Activated T-helper 1 cell treated with anti-CD3 and anti-CD28 coated beads, Interleukin-12 subunit alpha, Interleukin-12 subunit beta, Interleukin-2, Interleukin-4 antibody, amounts not matched to agents 30 ng/mL and 10 ng/mL and 1 ng/mL, durations not matched to agents 14 hours and 24 hours and 36 hours (primary cell): ENCODE measurements at places on chromosomes 6 and 20.

GRCh38 chr6:23535101-23535500 is 590.9 kb upstream of the NRSN1 start:
- H3K27ac ChIP-seq, result no peak overlapping the region
- DNase-seq, result no peak
- no peaks in the 10 kb centered on the region for H3K4me1 ChIP-seq
- no peaks in the 10 kb centered on the region for H3K27me3 ChIP-seq
- H3K4me3 ChIP-seq, result no peak overlapping the region

- H3K4me3 ChIP-seq, result peak within 1 kb of the TSS; percentile 83
- no peak within 1 kb of the TSS for H3K27ac ChIP-seq
- DNase-seq, result peak; percentile 55
- H3K4me1 ChIP-seq, result peaks cover 16% of the 10 kb centered on the region
- H3K27me3 ChIP-seq, result peaks cover 22% of the 10 kb centered on the region
These were observed at the start of gene ULBP3 for GRCh38 chr6:150068720-150069648. ULBP3 (minus strand) TSS chr6:150069121; CDS start chr6:150069066, 55 bp downstream.

DNA sequence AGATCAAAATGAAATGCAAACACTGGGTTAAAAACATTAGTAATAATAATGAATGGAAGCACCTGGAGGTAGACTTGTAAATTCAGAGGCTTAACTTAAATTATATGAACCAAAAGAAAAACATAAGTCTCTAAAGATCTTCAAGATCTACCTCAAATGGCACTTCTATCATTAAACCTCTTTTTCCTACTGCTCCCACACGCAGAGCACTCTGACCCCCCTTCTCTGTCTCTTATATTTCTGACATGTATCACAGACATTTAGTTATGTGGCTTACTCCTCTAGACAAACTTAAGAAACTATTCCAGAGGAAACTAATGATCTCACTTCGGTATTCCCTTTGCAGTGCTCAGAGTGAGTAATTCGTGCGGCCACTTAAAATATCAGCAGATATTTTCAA is 1.1 kb downstream of the TBC1D32 start:
- peak overlapping the region; percentile 5 for H3K27ac ChIP-seq
- peaks cover 3% of the 10 kb centered on the region for H3K27me3 ChIP-seq
- H3K4me3 ChIP-seq, result peak overlapping the region; percentile 95
- H3K36me3 ChIP-seq, result no peaks in the 10 kb centered on the region
- DNase-seq, result no peak
- H3K4me1 ChIP-seq, result peaks cover 31% of the 10 kb centered on the region

DNA sequence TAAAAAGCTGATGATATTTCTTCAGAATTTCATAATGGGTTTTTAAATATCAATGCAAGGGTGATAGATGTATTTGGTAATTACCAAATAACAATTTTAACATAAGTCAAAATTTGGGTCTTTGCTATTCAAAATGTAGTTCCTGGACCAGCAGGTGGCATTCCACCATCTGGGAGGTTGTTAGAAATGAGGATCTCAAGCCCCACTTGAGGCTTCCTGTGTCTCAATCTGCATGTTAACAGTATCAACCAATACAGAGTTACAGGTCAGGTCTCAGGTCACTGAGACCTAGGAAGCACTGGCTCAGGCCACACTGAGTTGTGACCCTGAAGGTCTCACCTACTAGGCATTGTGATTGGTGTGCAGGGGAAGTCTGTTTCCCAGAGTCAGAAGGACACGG is 57.2 kb upstream of the MTRF1L start:
- H3K36me3 ChIP-seq, result no peaks in the 10 kb centered on the region
- no peak for DNase-seq
- no peak overlapping the region for H3K27ac ChIP-seq
- H3K27me3 ChIP-seq, result no peaks in the 10 kb centered on the region
- H3K4me1 ChIP-seq, result no peaks in the 10 kb centered on the region

DNA sequence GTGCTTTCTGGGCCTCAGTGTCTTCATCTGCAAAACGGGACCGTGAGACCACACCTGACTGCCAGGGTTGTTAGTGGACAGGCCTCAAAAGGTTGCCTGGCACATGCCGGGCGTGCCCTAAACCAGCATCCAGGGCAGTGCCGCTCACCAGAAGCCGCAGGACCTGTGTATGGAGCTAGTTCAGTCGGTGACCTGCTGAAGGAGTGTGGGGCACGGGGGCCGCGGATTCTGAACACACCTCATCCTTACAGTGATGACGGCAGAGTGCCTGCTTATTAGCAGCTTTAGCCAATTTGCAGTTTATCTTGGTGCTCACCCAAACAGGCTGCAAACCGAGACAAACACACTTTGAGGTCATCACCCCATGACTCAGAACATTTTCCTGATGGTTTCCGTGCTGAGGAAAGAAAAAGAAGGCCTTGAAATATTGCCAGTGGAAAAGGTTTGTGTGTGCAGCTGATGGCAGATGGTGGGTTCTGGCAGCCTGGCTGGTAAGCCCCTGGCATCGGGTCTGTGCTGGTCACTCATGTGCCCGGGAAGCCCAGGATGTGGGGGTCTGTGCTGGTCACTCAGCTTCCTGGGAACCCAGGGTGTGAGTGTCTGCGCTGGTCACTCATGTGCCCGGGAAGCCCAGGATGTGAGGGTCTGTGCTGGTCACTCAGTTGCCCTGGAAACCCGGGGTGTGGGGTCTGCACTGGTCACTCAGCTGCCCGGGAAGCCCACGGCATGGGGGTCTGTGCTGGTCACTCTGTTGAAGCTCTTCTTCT is 153.8 kb downstream of the ERMARD start:
- no peak overlapping the region for H3K27ac ChIP-seq
- H3K4me1 ChIP-seq, result no peaks in the 10 kb centered on the region
- H3K4me3 ChIP-seq, result no peak overlapping the region

DNA sequence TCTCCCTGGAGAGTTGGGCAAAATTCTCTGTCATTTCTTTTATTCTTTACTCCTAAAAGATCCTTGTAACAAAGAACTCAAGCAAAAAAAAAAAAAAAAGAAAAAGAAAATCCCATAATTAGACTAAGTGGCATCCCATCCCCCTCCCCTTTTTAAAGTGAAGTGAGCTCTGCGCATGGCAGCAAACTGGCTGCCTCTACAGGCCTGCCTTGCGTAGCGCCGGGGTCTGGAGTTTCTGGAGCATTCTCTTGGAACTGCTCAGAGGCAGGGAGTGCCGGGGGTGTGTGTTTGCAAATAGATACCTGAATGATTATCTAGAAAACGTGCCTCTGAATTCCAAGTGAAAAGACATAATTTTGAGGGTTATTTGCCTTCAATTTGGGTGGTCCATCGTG is 48.1 kb downstream of the FOXC1 start:
- no peak overlapping the region for H3K27ac ChIP-seq
- H3K4me1 ChIP-seq, result no peaks in the 10 kb centered on the region
- no peaks in the 10 kb centered on the region for H3K27me3 ChIP-seq
- H3K36me3 ChIP-seq, result no peaks in the 10 kb centered on the region
- DNase-seq, result no peak

- DNase-seq, result no peak
- H3K36me3 ChIP-seq, result no peaks in the 10 kb centered on the region
- peaks cover 2% of the 10 kb centered on the region for H3K27me3 ChIP-seq
- no peak overlapping the region for H3K27ac ChIP-seq
These were observed 18.6 kb upstream of the GGTLC1 start for GRCh38 chr20:24007073-24007595.

GRCh38 chr20:10647471-10647870 is 26.3 kb downstream of the JAG1 start:
- no peak for DNase-seq
- H3K36me3 ChIP-seq, result no peaks in the 10 kb centered on the region
- peaks cover 5% of the 10 kb centered on the region for H3K4me1 ChIP-seq
- H3K27me3 ChIP-seq, result peaks cover 2% of the 10 kb centered on the region
- H3K27ac ChIP-seq, result no peak overlapping the region
- H3K4me3 ChIP-seq, result no peak overlapping the region

- no peak overlapping the region for H3K4me3 ChIP-seq
- H3K27me3 ChIP-seq, result no peaks in the 10 kb centered on the region
- DNase-seq, result no peak
- peaks cover 21% of the 10 kb centered on the region for H3K4me1 ChIP-seq
- H3K27ac ChIP-seq, result no peak overlapping the region
These were observed 183.9 kb upstream of the JARID2 start for GRCh38 chr6:15061908-15062515.

GRCh38 chr20:37757550-37757949 is 63.7 kb downstream of the CTNNBL1 start:
- H3K27ac ChIP-seq, result no peak overlapping the region
- H3K36me3 ChIP-seq, result peaks cover 16% of the 10 kb centered on the region

DNA sequence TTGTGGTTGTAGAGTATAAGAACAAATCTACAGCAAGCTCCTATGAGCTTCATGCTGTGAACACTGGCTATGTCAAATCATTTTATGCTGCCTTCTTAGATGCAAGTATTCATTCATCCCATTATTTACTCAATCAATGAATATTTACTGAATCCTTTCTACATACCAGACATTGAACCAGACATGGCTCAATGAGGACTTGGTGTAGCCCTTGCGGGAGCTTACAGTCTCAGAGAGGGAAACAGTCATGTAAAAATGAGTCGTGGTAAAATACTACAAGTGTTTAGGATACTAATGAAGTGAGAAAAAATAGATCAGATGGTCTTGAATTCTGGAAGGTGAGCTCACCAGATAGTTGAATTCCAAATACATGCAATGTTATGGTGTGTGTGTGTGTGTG is 44.8 kb upstream of the ENPP1 start:
- DNase-seq, result no peak
- H3K4me3 ChIP-seq, result no peak overlapping the region
- no peaks in the 10 kb centered on the region for H3K36me3 ChIP-seq
- no peaks in the 10 kb centered on the region for H3K4me1 ChIP-seq

DNA sequence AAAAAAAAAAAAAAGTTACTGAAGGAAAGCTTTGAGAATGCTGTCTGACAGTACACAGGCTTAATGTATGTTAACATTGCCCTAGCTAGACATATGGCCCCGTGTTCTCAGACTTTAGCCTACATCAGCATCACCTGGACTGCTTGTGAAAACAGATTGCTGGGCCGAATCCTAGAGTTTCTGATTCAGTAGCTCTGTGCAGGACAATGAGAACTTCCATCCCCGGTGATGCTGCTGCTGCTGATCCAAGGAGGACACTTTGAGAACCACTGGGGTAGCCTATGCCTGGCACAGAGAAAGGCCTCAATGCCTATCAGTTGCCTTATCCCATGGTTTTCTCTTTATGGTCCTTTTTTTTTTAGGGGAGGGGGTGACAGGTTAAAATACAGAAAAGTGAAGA is 1.6 kb downstream of the HCK start:
- no peak overlapping the region for H3K27ac ChIP-seq
- H3K4me1 ChIP-seq, result peaks cover 17% of the 10 kb centered on the region
- peaks cover 54% of the 10 kb centered on the region for H3K27me3 ChIP-seq
- no peaks in the 10 kb centered on the region for H3K36me3 ChIP-seq
- no peak for DNase-seq

GRCh38 chr6:28211840-28212509 is 13.1 kb upstream of the ZSCAN9 start:
- peaks cover 43% of the 10 kb centered on the region for H3K4me1 ChIP-seq
- peaks cover 2% of the 10 kb centered on the region for H3K36me3 ChIP-seq
- no peak for DNase-seq
- peak overlapping the region; percentile 50 for H3K27ac ChIP-seq

GRCh38 chr6:34529665-34530327 is 26.3 kb downstream of the SPDEF start:
- DNase-seq, result no peak
- no peak overlapping the region for H3K4me3 ChIP-seq
- H3K27me3 ChIP-seq, result peaks cover 3% of the 10 kb centered on the region
- no peaks in the 10 kb centered on the region for H3K4me1 ChIP-seq

DNA sequence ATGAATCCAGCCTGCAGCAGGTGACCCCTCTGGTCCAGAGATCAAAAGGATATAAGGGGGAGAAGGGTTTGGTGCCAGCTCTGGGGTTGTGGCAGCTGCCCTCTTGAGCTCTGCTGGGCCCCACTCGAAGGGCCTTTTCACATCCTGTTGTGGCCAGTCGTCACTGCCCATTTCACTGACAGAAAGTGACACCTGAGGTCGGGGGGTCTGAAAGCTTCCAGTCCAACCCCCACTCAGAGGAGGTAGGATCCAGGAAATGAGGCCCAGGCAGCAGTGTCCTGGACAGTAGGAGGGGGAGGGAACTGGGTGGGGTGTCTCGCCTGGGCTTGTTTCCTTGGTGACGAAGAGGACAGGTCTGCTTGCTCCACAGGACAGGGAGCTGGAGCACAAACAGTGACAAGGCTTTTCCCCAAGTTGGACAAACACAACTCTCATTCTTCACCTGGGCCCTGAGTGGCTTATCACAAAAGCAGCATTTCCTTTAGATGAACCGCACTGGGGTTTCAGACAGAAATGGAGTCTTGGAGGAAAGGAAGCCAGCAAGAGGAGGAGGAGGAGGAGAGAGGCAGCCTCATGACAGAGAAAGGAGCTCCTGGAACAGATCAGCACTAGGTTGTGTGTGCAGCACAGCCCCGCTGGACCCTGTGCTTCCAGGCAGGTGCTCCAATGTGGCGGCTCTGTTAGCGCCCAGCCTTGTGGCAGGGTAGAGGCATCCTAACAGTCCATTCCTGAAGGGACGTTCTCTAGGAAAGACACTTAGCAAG is 11.0 kb downstream of the FRS3 start:
- no peaks in the 10 kb centered on the region for H3K36me3 ChIP-seq
- no peak overlapping the region for H3K4me3 ChIP-seq
- DNase-seq, result no peak
- H3K27ac ChIP-seq, result no peak overlapping the region
- peaks cover 5% of the 10 kb centered on the region for H3K27me3 ChIP-seq
- H3K4me1 ChIP-seq, result peaks cover 12% of the 10 kb centered on the region

DNA sequence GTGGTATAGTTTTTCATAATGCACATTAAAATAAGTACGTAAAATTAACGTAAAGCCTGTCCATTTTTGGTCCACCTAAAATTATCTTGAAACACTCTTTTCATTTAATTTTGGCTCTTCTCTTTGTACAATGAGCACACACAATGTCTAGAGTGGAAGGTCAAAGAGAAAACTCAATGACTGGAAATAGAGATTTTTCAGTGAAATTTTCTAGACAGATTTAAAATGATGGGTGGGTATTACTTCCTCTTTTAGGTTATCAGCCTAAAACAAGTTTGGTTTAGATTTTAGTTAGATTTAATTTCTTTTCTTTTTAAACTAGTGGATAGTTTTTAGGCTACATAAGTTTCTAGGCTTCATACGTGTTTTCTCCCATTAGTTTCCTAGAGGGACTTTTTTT is 24.9 kb downstream of the DSE start:
- H3K4me1 ChIP-seq, result peaks cover 25% of the 10 kb centered on the region
- H3K36me3 ChIP-seq, result no peaks in the 10 kb centered on the region
- H3K27ac ChIP-seq, result no peak overlapping the region
- no peak for DNase-seq

GRCh38 chr6:18166312-18167036 is 11.3 kb downstream of the KDM1B start:
- no peak overlapping the region for H3K4me3 ChIP-seq
- H3K4me1 ChIP-seq, result peaks cover 2% of the 10 kb centered on the region
- H3K27ac ChIP-seq, result no peak overlapping the region
- H3K27me3 ChIP-seq, result no peaks in the 10 kb centered on the region
- peaks cover 15% of the 10 kb centered on the region for H3K36me3 ChIP-seq

GRCh38 chr6:41358503-41358902 is 23.1 kb downstream of the NCR2 start:
- no peak overlapping the region for H3K4me3 ChIP-seq
- peaks cover 2% of the 10 kb centered on the region for H3K36me3 ChIP-seq
- peaks cover 14% of the 10 kb centered on the region for H3K27me3 ChIP-seq
- H3K4me1 ChIP-seq, result no peaks in the 10 kb centered on the region
